ENCODE measurements at places on chromosomes 13 and 19.

DNA sequence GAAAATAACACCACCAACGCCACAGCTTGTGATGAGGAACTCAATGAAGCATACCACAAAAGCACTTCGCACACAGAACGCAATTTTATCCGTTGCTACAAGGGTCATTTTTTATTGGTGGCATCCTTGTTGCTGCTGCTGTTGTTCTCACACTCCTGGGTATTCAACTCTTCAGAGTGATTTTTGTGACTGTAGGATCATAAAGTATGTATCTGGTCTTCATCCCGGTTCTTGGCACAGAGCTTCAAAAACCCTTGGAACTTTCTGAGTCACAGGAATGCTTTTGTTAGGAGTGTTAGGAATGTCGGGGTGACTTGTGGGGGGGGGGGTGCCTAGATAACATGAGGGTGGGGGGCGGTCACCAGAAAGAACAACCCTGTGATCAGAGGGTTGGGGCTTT lies 108.4 kb downstream of the ZNF557 start:
- no peak for DNase-seq

- DNase-seq = no peak
These were observed 1676.8 kb upstream of the PCDH20 start for GRCh38 chr13:63092456-63092855.

DNA sequence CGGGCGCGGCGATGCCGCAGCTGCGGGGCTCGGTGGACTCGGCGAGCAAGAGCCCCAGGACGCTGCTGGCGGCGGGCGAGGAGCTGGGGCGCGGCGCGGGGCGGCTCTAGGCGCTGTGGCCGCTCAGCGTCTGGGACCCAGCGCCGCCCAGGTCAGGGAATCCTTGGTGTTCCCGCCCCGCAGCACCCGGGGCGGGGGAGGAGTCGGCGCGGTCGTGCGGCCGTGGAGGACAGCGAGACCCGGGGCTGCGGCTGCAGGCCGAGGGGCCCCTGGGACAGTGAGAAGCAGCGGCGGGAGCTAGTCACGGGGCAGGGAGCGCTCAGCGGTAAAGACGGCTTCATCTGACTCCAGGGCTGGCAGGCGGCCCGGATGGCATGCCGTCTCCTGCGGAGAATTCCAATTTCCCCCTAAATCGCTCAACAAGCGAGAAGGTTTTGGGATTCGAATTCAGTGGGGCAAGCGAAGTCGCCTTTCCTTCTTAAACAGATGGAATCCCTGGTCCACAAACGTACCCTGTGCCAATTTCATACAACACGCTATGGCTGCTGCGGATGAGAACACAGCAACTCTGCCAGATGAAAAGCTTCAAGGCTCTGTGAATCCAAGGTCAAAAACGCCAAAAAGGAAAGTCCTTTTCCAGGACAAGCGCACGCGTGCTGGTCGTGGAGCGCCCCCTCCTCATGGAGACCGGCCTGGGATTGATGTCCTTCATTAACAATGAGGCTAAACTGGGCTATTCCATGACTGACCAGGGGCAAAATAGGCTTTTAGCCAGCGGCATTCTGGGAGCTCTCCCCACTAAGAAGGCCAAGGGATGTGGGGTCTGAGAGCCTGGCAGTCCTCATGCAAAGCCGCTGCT lies 4.2 kb upstream of the ZSCAN4 start:
- peak; percentile 73 for DNase-seq

- no peak for DNase-seq
These were observed 86.7 kb downstream of the DNAJC3 start for GRCh38 chr13:95763601-95764000.

DNA sequence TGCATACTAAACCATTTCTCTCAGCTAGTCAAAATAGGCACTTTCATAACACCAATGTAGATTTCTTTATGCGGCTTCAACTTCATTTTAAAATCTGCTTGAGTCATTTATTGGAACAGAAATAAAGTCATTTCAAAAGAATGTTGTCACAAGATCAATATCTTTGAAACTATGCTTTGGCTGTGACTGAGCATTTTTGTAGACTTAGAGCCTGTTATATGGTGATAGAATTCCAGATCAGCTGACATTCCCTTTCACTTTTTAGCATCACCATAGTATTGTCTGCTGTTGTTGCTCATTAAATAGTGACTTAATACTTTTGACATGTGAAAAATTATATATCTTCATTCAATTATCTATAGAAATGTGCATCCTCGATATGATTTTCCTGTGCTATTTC lies 279.2 kb upstream of the PRR20A start:
- no peak for DNase-seq

DNA sequence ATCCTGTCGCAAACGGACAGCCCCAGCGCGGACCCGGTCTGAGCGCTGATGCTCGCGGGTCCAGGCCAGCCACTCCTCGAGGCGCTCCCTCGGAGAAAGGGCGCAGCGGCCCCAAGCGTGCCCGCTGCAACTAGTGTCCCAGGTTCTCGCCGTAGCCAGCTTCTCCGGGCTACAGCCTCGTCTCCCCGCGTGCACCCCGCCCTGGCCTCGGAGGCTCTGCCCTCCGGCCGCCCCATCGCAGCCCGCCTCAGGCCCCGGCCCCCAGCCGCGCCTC lies 487 bp downstream of the FLT1 start:
- DNase-seq = peak; percentile 48

DNA sequence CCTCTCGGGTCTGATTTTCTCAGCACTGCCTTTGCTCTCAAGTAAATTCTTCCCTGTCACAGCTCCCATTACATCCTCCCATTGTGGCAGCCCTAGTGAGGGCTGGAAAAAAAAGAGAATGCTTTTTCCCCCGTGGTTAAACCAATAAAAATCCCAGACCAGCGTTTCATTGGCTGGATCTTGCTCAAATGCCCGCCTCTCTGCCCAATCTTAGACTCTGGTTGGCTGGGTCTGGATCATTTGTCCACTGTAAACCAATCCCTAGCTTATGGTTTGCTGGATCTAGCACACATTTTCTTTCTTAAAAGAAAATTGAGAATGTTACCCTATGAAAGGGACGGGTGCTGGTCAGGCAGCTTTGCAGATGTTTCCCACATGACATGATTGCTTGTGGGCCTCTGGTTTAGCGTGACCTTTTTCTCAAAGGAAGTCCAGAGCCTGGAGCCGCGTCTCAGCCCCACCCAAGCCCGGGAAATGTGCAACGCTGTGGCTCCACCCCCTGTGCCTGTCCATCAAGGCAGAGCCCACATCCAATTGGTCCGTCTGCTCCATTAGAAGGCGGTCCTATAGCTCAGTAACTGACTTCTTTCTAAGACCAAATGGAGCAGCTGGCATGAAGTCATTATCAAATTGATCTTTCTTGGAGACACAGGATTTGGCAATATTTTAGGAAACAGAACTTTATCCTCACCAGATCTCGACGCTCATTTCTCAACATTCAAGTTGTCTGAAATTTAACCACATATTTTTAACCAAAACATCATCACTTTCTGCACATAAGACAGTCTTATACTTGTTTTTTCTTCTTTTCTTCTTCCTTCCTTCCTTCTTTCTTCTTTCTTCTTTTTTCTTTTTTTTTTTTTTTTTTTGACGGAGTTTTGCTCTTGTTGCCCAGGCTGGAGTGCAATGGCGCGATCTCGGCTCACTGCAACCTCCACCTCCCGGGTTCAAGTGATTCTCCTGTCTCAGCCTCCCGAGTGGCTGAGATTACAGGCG lies 2.6 kb upstream of the MCEMP1 start:
- peak; percentile 87 for DNase-seq

GRCh38 chr19:38917516-38917915 lies 5.5 kb upstream of the CCER2 start:
- no peak for DNase-seq

DNA sequence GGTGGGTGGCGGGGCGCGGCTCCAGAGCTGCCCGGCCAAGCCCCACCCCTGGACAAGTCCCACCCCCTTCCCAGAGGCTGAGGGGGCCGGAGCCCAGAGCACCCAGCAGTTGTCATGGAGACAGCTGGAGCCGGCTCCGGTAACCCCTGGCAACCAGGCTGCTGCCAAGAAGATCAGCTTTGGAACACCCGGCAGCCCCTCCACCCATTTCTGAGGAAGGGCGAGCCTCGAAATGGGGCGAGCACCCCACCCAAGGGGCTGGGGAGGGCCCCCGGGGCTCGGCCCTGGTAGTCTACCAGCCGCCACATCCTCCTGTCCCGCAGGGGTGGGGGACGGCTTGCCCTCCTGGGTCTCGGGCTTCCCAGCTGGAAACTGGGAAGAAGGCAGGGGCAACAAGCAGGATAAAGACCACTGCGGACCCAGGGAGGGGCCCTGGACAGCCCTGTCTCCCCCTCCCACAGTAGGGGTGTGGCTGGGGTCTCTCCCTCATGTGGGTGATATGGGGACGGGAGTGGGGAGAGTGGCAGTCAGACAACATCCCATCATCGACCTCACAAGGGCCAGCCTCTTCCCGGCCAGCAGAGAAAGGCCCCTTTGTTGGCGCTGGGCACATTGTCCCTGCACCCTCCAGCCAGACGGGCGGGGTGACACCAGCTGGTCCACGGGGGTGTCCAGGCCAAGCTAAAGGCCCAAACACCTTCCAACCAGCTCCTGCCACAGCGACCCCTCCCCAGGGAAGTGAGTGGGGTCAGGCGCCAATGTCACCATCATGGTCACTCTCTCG lies 1.5 kb downstream of the CERS1 start:
- peak; percentile 83 for DNase-seq

- DNase-seq = no peak
These were observed 35.2 kb downstream of the TSC22D1 start for GRCh38 chr13:44540761-44541434.

- no peak for DNase-seq
These were observed 128.1 kb downstream of the TUBA3C start for GRCh38 chr13:19053561-19053960.

GRCh38 chr13:39452834-39453233 lies 150.2 kb downstream of the LHFPL6 start:
- no peak for DNase-seq

DNA sequence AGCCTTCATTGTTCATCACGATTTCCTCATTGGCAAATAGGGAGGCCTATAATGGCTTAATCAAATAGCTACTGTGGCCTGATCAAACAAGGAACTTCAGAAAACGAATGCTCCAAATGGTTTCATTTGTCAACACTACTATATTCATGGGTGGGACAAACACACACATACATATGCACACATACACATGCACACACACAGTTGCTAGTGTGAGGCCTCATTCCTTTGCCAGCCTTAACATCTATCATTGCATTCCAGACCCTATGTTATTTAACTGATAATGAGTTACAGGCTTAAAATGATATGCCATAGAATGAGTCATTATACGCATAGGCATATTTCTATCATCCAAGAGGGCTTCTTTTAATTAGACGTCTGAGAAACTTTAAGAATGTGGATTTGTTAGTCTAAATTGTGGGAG lies 140.2 kb downstream of the KLF5 start:
- no peak for DNase-seq

- no peak for DNase-seq
These were observed 772 bp downstream of the FAM174C start for GRCh38 chr19:1275976-1276627.

DNA sequence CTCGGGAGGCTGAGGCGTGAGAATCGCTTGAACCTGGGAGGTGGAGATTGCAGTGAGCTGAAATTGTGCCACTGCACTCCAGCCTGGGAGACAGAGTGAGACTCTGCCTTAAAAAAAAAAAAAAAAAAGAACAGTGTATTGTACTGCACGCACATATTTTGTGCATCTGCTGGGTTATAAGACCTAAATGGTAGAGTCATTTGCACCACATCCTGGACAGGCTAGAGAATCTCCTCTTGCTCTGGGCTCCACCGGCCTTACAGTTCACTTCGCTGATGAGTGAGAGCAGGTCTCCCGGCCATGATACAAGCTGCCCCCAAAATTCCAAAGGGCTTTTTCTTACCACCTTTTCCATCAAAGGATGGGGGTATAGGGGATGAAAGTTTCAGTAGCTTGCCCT lies 7.2 kb upstream of the SAE1 start:
- no peak for DNase-seq

DNA sequence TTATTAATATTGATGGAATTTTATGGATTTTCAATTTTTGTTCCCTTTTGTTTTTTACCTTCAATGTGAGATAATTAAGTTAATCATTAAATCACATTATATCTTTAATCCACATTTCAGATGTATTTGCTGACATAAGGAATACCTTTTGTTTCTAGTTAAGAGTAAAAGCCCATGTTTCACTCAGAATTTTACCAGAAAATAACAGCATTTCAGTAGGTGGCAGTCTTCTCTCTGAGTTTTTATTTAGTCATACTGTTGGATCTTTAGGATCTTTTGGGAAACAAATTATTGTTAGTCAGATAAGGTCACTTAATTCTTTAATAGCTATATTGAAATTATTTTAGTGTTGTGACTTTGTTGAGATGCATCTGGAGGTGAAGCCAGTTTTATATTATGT lies 67.9 kb downstream of the NDFIP2 start:
- DNase-seq = no peak

DNA sequence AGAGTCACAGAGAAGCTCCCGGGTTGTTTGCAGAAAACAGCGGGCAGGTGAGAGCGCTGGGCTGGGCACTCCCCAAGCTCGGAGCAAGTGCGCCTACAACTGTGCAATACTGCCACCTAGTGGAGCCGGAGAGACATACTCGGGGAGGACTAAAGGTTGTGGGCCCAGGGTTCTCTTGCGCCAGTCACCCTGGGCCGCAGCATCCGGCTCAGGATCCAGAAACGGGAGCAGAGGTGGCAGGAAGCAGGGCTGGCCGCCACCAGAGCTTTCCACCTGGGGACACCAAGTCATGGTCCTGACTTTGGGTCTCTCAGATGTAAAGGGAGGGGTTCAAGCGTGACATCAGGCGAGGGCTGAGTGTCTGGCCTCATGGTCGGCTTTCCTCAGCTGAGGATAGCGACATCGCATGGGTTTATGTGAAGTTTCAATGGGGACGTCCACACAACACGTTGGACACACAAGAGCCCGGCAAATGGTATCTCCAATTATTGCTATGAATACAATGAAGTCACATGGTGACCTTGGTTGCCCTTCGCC lies 11.2 kb upstream of the KLK4 start:
- peak; percentile 85 for DNase-seq

DNA sequence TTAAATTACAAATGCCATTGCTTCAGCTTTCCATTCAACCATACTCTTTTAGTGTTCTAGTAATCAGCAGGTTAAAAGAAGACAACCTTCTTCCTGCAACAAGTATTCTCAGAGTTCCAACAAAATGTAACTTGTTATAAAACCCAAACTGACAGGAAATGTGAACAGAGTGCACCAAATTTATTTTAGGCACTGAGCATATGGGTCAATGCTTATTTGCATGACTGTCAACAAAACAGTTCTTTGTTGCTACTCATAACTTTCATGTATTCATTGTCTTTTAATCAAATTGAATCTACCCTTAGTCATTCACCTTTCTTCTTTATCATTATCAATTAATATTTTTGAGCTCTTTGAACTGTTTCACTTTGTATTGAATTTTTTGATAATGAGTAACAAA lies 554.1 kb downstream of the DACH1 start:
- DNase-seq = no peak

GRCh38 chr19:38744298-38744681 lies at the start of gene CAPN12:
TSS of gene CAPN12 (minus strand) at chr19:38744474. CDS start at chr19:38744165, 309 bp downstream.
- DNase-seq = no peak

DNA sequence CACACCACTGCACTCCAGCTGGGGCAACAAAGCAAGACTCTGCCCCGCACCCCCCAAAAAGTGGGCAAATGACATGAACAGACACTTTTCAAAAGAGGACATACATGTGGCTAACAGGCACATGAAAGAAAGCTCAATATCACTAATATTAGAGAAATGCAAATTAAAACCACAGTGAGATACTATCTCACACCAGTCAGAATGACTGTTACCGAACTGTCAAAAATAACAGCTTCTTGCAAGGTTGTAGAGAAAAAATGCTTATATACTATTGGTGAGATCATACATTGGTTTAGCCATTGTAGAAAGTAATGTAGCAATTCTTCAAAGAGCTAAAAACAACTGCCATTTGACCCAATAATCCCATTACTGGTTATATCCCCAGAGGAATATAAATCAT lies 99.5 kb upstream of the SPATA13 start:
- no peak for DNase-seq
